PC-3 (cell line): ENCODE measurements at places on chromosomes 3 and 15. TPM values are rescaled to one million over a fixed set of nuclear protein-coding genes. Genes with fewer than 3 reads are reported as not detected.

The CYP1A2 gene
- total RNA-seq, result not detected in 2 replicates

The RAD51 gene
- total RNA-seq, result 17.3 and 21.9 TPM in 2 replicates

DNA sequence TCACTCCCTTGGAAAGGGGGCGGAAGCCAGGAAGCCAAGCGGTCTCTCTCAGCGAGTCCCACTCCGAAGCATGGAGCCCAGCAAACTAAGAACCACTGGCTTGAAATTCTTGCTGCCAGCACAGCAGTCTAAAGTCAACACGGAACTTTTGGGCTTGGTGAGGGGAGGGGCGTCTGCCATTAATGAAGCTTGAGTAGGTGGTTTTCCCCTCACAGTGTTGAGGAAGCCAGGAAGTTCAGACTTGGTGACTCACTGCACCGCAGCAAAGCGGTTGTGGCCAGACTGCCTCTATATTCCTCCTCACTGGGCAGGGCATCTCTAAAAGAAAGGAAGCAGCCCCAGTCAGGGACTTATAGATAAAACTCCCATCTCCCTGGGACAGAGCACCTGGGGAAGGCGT is 665.4 kb upstream of the CBLB start:
- H3K27me3 ChIP-seq, result no peaks in the 10 kb centered on the region
- peak; percentile 78 for DNase-seq
- peak overlapping the region; percentile 68 for H3K27ac ChIP-seq
- H3K4me3 ChIP-seq, result no peak overlapping the region
- H3K4me1 ChIP-seq, result peaks cover 9% of the 10 kb centered on the region

DNA sequence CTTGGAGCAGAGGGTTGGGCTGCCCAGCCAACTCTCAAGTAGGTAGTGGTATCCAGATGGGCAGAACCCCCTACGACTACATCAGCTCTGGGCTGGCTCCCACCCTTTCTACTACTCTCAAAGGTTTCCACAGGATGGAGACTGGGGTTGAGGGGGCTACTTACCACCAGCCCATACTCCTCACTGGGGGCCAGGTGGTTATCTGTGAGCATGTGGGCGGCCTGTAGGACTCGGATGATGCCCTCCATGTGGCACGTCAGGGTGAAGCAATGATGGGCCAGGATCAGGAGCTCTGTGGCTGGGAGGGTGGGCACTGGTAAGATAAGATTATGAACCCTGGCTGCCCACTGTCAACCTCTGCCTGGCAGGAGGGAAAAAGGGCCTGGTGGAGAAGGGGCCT is 33.4 kb downstream of the EIF3J start:
- no peaks in the 10 kb centered on the region for H3K27me3 ChIP-seq
- no peaks in the 10 kb centered on the region for H3K4me1 ChIP-seq
- H3K27ac ChIP-seq, result no peak overlapping the region
- peaks cover 15% of the 10 kb centered on the region for H3K36me3 ChIP-seq
- no peak for DNase-seq

- no peaks in the 10 kb centered on the region for H3K36me3 ChIP-seq
- H3K27ac ChIP-seq, result no peak overlapping the region
These were observed 397.6 kb upstream of the PLSCR5 start for GRCh38 chr3:147002721-147003120.

DNA sequence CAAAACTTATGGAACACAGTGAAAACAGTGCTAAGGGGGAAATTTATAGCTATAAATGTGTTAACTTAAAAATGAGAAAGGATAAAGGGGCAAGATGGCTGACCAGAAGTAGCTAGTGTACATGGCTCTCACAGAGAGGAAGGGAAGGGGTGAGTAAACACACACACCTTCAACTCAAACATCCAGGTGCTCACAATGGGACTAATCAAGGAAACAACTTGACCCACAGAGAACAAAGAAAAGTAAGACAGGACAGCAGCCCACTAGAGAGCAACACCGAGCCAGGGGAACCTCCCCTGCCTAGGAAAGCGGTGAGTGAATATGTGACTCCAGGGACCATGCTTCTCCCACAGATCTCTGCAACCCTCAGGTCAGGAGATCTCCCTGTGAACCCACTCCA is 85.0 kb upstream of the UBP1 start:
- no peaks in the 10 kb centered on the region for H3K27me3 ChIP-seq
- H3K4me1 ChIP-seq, result no peaks in the 10 kb centered on the region
- H3K36me3 ChIP-seq, result peaks cover 16% of the 10 kb centered on the region; the same call in 1 of the 2 replicates
- DNase-seq, result peak; percentile 5
- no peak overlapping the region for H3K27ac ChIP-seq

DNA sequence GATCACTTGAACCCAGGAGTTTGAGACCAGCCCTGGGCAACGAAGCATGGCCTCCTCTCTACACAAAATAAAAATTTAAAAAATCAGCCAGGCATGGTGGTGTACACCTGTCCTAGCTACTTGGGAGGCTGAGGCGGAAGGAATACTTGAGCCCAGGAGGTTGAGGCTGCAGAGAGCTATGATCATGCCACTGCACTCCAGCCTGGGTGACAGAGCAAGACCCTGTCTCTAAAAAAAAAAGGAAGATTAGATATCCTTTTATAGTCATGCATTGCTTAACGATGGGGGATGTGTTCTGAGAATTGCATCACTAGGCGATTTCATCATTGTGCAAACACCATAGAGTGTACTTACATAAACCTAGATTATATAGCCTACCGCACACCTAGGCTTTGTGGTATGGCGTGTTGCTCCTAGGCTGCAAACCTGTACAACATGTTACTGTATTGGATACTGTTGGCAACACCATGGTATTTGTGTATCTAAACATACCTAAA is 12.6 kb downstream of the ALAS1 start:
- H3K4me1 ChIP-seq, result peaks cover 28% of the 10 kb centered on the region

DNA sequence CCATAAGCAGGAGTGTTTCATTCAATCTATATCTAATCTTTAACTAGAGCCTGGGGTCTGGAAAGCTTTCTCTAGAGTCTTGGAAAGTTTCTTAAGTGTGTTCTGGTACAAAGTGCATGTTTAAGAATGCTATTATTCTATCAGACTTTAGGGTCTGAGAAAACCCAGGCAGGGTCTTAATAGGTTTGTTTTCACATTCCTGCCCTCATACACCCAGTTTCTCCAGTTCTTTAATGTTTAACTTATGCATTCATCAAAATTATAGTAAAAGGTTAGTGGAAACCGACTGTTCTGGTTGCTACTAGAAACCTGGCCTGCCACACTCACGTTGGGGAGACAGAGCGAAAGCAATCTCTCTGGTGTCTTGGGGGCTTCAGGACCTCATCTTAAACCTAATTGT is 102.9 kb upstream of the WDR72 start:
- H3K27ac ChIP-seq, result no peak overlapping the region
- no peaks in the 10 kb centered on the region for H3K36me3 ChIP-seq
- no peak overlapping the region for H3K4me3 ChIP-seq
- DNase-seq, result no peak

- no peak overlapping the region for H3K27ac ChIP-seq
- H3K27me3 ChIP-seq, result peaks cover 35% of the 10 kb centered on the region
- DNase-seq, result no peak
- no peak overlapping the region for H3K4me3 ChIP-seq
- H3K36me3 ChIP-seq, result no peaks in the 10 kb centered on the region
These were observed 99.6 kb upstream of the ROBO2 start for GRCh38 chr3:76940181-76940770.
